ENCODE measurements at places on chromosomes 5 and 9. TPM values are rescaled to one million over a fixed set of nuclear protein-coding genes. Genes with fewer than 3 reads are reported as not detected.

DNA sequence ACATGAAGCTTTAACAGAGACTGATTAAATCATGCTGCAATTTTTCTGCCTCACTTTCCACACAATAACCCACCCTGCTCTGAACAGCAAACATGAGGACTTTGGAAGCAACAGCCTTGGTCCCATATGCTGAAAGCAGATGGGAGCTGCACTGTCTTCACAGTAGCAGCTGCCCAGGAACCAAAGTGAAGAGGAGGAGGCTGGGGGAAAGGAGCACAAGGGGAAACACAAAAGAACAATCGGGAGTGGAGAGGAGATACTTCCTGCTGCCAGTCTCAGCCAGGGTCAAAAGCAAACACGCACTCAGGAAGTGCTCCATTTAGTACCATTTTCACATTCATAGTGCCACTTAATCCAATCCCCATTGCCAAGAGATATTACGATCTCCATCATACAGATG lies 183.3 kb upstream of the PUM3 start:
- DNase-seq: no peak

- DNase-seq: no peak
Observed at GRCh38 chr5:157827423-157827822, 31.5 kb downstream of the CLINT1 start.

DNA sequence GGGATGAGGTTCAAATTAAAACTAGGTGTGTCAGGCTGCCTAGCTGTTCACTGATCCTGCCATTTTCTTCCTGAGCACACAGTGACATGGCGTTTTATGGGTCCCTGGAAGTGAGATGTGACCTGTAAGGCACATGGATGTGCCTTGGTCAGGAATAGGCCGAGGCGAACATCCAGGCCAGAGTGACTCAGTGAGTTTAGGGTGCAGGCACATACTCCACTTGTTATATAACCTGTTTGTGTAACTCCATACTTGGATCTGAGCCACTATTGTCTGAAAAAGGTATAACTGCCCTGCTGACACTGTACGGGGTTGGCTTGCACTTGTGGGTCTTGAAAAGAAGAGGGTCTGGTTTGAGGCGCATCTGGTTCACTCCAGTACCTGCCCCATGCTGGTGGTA lies 150.1 kb upstream of the ADAMTS16 start:
- no peak for DNase-seq

GRCh38 chr5:43601454-43602260 lies 1.3 kb upstream of the NNT start:
- DNase-seq: peak; percentile 52

DNA sequence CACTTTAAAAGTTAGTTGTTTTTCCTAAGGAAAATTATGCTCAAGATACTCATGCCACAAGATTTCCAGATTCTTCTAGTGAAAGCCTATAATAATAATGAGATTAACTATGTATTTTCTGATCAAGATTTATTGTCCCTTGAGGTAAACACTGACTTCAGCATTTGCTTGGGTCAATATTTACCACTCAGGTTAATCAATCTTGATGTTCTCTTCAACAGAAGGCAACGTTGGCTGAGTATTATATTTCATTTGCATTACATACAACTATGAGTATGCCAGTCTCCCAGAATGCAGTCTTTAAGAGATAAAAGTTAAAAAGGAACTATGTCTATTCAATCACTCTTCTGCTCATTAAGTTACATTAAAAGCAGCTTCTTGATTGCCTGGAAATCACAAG lies 115.6 kb downstream of the GPR21 start:
- no peak for DNase-seq

DNA sequence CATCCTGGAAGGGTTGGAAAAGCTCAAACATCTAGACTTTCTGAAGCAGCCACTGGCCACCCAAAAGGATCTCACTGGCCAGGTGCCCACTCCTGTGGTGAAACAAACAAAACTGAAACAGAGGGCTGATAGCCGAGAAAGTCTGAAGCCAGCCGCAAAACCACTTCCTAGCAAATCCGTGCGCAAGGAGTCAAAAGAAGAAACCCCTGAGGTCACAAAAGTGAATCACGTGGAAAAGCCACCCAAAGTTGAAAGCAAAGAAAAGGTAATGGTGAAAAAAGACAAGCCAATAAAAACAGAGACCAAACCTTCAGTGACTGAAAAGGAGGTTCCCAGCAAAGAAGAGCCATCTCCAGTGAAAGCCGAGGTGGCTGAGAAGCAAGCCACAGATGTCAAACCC lies 87.6 kb downstream of the MAP1B start:
- no peak for DNase-seq

- no peak for DNase-seq
Observed at GRCh38 chr9:95433096-95433819, 83.5 kb downstream of the PTCH1 start.

GRCh38 chr9:107600060-107600573 lies 110.5 kb upstream of the KLF4 start:
- no peak for DNase-seq

DNA sequence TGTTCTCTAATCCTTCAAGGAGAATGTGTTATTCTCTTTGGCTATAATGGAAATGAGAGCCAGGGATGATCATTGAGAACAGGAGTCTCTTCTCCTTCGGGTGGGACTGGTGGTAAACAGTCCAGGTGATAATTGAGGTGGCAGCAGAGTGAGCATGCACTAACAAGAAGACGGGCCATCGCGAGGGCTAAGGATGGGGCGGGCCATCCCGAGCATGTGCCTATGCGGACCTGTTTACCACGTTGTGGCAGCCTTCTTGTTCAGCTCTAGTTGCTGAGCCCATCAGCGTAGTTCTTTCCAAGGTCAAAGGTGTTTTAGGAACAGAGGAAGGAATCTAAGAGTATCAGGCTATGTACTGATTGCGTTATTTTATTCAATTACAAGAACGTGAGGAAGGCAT lies 180.1 kb downstream of the SMARCA2 start:
- no peak for DNase-seq

DNA sequence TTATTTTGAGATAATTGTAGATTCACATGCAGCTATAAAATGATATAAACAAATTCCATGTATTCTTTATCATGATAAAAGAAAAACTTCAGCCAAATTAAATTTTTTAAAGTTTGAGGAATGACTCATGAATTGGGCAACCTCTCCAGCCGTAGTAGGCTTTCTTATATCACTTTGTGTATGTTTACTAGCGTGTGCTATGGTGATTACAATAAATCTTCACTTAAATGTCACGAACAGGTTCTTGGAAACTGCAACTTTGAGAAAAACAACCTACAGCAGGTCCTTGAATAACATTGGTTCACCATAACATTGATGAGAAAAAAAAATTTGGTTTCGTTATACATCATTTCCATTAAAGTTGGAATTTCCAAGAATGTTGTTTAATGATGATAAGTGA lies 730.9 kb upstream of the TYRP1 start:
- DNase-seq: no peak

GRCh38 chr9:37835821-37836220 lies 35.2 kb downstream of the DCAF10 start:
- no peak for DNase-seq

DNA sequence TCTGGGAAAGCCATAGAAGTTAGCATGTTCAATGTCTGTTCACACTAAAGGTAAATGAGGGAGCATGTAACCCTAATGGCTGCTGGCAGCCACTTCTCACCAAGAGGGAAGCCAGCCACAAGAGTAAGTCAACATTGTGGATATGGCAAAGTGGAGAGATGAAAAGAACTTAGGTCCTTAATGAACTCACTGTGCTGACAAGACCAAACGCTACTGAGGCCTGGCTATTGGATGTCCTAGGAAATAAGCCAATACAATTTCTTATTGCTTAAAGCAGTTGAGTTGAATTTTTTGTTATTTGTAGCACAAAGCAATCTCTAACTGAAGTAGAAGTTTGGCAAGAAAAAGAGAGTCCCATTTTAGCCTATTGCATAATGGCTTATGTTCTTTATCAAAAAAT lies 6.8 kb downstream of the GPR150 start:
- DNase-seq: no peak

LECT2 gene
- total RNA-seq: not detected

DNA sequence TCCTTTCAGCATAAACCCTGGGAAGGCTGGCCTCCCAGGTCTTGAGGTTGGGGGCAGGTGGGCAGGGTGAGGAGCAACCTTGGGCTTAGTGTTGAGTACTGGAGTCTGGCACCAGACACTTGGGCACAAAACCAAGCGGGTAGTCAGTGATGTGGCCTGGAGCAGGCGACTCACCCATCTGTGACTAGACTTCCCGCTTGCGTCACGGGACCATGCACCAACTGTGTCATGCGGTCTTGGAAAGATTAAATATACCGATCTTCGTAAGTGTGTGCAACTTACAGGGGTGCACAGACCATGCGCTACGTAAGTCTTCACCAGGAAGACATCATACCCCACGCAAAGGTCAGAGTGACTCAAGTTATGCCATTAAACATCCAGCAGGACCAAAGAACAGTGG lies 304.4 kb upstream of the IRX4 start:
- no peak for DNase-seq

SLC27A6 gene
- 0.29 TPM for total RNA-seq

GRCh38 chr5:23631302-23632045 lies 124.1 kb downstream of the PRDM9 start:
- DNase-seq: no peak

- DNase-seq: peak; percentile 54
Observed at GRCh38 chr5:150523472-150524350, 15.8 kb downstream of the NDST1 start.

F2RL2 gene
- 40.8 TPM for total RNA-seq

- no peak for DNase-seq
Observed at GRCh38 chr5:57783693-57784092, 301.1 kb upstream of the ACTBL2 start.

DNA sequence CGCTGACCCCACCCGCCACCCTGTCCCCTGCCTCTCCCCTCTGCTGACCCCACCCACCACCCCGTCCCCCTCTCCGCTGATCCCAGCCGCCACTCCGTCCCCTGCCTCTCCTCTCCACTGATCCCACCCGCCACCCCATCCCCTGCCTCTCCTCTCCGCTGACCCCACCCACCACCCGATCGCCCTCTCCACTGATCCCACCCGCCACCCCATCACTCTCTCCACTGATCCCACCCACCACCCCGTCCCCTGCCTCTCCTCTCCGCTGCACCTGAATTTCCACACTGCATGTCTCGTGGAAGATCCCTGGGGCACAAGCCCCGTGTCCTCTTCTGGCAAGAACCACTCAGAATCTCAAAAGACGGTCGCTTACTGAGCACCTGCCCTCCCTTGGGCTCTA lies 53.4 kb upstream of the OLFM1 start:
- DNase-seq: no peak

DNA sequence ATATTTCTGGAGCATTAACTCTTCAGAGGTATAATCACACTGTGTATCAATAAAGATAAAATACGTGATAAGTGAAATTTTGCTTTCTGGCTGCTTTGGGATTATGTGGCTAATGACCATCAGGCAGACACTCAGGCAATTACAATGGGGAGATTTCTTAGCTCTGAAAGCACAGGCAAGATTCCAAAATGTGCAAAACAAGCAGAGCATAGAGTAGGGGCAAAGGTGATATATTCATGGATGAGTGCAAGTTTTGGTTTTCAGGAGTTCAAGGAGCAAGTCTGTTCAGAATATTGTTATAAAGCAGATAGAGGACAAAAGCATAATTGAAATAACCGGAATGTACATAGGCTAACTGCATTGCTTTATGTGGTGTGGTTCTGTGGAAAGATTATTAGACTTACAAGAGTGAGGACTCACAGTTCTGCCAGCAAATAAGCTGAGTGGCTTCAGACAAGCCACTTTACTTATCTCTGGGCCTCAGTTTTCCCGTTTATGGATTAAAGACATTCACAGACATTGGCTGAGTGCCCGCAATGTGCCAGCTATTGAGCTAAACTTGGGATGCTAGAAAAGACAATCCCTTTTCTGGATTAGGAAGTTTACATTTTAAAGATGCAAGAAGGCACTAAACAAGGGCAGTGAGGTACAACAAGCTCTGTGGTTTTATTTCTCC lies 945.6 kb upstream of the ARRDC3 start:
- no peak for DNase-seq

Measured in HFFc6 (cell line).